ENCODE measurements at places on chromosomes 1 and 21.

DNA sequence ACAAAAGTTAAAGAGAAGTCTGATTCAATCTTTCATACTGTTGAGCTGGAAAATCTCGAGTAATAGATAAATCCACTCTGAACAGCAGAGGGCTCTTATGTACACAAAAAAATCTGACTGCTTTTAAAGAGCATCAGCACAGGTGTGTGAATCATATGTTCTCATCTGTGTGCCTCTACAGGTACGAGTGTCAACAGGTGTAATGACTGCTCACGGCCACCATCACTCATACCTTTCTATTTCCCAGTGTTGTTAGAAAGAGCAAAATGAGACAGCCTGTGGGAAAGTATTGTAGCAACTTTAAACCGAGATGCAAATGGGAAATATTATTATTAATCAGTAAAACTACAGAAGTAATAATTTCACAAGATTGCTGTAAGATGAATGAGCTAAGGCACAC is 49.0 kb upstream of the SCAF4 start:
- no peak for DNase-seq

DNA sequence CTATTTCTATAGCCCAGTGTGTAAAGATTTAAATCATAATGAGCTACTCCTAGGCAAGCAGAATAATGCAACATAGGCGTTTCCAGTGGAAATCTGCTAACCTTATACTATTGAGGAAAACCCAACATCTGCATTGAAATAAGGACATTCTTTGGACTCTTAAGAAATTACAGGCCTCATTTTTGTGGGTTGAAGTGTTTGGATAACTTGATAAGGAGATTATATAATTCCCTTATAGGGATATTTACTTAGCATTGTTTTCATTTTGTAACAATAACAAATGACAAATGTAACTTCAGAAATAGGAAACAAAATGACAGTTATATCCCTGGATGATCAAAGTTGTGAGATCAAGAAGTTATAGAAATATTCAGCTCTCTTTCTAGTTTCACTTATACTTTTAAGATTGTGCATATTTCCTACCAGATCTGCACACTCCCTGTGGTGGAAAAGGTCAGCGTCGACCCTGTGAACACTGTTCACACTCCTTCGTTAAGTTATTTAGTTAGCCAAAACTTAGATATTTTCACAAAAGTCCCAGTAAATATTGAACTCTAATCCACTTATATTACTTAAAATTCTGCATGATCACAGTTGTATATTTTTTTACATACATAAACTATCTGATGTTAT is 284.4 kb upstream of the C1orf105 start:
- DNase-seq: no peak

GRCh38 chr1:116944613-116945012 is 34.9 kb downstream of the PTGFRN start:
- DNase-seq: no peak

DNA sequence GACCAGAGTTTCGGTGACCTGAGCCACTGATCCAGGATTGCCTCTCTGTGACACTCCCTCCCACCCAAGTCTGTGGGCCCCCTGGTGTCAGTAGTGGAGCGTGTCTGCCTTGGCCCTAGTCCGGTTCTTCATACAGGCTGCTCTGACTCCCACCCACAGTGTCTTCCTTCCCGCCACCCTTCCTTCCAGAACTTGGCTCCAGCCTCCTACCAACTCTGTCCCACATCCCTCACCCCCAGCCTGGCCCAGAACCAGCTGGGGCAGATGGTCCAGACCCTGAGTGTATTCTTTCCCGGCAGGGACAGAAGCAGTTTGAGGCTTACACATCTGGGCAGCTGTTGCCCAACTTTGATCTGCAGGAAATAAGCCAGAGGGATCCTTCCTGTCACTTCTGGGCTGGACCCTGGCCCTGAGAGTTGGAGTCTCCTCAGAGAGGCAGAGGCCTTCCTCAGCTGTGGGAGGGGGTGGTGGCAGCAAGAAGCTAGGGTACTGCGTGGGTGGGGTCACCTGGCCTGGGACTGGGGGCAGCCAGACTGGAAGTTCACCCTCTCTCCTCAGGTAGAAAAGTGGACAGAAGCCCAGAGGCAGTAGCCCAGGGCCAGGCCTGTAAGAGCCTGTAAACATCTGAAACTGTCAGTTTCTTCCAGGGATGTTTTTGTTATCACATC is 43.1 kb upstream of the EPS8L3 start:
- no peak for DNase-seq

GRCh38 chr1:14309984-14310383 is 288.5 kb upstream of the KAZN start:
- no peak for DNase-seq

- no peak for DNase-seq
These were observed 53.3 kb upstream of the MTR start for GRCh38 chr1:236741753-236742152.

DNA sequence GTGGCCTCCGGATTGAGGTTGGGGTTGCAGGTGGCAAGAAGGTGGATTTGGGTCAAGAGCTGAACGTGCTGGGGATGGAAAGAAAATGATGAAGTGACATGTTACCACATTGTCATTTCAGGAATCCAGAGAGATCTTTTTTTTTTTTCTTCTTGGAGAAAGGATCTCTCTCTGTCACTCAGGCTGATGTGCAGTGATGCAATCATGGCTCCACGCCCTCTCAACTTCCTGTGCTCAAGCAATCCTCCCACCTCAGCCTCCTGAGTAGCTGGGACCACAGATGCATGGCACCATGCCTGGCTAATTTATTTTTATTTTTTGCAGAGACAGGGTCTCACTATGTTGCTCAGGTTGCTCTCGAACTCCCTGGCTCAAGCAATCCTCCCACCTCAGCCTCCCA is 80.6 kb downstream of the GON4L start:
- no peak for DNase-seq

DNA sequence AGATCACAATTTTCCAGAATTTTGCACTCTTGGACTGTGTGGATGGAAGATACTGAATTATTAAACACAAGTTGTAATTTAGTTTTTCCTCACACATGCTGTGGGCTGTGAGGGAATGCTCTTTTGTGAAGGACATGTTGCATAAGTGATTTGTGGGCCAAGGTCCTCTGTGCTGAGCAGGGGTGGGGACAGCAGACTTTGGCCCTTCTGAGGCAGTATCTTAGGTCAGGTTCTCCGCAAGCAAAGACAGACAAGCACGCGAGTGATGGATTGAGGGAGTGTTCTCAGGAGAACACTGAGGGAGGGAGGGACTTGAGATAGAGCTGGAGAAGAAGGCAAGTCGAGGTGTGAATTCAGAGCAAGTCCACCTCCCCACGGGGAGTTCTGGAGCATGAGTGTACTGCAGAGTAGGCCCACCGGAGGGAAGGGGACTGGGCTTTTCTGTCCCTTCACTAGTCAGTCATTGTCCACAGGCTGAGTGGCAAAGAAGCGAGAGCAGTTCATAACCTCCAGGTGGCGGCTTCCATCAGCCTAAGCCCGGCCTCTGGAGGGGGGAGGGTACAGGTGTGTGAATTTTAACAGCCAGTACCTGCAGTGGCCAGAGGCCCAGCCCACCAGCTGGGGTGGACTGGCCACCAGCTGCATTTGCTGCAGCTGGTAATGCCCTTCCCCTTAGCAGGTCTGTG is 19.1 kb upstream of the CD101 start:
- DNase-seq: no peak

GRCh38 chr1:73593364-73593763 is 604.6 kb downstream of the LRRIQ3 start:
- DNase-seq: peak; percentile 8

DNA sequence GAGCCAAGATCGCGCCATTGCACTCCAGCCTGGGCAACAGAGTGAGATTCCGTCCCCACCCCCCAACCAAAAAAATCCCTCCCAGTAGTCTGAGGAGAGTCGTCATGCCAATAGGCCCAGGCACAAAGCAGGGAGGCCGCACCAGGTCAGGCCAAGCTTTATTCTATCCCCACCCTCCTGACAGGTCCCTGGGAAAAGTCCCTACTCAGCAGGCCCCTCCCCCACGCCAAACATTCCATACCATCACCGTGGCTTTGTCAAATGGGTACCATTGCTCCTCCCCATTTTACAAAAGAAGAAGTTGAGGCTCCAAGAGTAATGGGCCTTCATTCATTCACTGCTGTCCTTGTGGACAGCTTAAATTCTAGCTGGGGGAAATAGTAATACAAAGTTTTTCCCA is 5.3 kb downstream of the GPR3 start:
- no peak for DNase-seq

Measured in left renal cortex interstitium (tissue), 4 donors.